T47D (cell line): ENCODE measurements at places on chromosomes 13 and 19.

DNA sequence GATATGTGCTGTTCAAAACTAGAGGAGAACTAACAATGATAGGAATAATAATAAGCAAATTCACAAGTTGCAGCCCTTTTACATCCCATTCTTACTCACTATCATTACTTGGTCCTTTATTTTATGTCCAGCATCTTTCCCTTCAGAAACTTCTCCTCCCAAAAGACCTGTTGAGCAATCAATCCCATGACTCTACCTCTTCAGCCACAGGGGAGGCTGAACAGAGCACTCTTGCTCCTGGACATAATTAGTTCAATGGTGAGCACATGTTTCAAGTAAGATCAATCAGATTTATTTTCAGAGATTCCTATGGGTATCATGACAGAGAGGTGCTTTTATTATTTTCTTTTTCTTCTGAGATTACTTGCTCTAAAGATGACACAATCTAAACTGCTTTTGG is 260.0 kb downstream of the COG6 start:
- no peak for DNase-seq

GRCh38 chr13:111526922-111527321 is 206.5 kb downstream of the TEX29 start:
- no peak for DNase-seq

DNA sequence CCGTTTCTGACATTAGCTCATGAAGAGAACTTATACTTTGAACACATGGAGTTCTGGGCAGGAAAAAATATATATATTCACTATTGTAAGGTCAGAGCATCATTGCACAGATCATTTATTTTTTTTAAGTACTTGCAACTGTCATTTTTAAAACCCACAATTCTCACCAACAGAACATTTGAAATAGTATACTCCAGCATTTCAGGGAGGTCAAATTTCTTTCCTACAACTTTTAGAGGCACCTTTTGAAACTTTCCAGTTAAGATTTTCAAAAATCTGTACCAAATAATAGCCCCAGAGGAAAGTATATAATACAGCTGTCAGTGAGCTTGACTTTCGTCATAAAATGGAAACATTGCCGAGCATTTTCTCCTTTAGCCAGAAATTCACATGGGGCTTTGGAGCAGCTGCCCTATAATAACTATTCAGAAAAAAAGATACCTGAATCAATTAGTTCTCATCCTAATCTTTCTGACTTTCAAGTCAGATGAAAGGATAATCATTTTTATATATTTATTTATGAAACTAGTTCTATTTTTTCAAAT is 10.9 kb downstream of the KCTD12 start:
- no peak for DNase-seq

GRCh38 chr19:18265582-18265981 is 8.7 kb downstream of the IQCN start:
- no peak for DNase-seq

DNA sequence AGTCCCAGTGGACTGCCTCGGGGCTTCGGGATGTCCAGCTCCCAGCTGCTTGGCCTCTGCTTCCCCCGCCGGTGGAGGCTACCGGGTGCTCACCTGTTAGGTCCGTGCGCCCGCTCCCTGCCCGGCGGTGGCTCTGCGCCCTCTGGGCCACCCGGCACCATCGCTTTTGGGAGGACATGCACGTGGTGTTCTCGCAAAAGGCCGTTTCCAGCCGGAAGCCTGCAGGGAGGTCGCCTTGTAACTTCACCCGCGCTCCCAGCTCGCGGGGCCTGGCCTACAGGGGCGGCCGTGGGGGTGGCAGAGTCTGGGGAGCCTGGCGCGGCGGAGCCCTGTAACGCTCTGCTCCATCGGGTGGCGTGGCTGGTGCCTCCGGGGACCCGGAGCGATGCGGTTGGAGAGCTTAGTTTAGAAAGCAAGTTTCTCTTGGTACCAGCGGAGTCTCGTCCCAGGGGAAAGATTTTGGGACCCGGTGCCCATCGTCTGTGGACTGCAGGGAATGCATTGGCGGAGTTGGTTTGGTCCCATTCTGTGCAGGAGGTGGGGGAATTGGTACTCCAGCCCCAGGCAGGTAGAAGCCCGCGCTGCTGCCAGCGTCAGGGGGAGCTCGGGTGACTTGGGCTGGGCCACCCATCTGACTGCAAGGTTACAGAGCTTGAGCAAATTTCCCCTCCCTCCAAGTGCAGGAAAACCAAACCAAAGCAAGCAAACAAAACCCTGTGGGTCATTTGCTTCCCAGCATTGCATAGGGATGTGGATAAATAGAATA is 673 bp downstream of the SPATA13 start:
- peak; percentile 45 for DNase-seq

GRCh38 chr19:50409347-50409746 is 9.4 kb upstream of the SPIB start:
- DNase-seq = no peak

DNA sequence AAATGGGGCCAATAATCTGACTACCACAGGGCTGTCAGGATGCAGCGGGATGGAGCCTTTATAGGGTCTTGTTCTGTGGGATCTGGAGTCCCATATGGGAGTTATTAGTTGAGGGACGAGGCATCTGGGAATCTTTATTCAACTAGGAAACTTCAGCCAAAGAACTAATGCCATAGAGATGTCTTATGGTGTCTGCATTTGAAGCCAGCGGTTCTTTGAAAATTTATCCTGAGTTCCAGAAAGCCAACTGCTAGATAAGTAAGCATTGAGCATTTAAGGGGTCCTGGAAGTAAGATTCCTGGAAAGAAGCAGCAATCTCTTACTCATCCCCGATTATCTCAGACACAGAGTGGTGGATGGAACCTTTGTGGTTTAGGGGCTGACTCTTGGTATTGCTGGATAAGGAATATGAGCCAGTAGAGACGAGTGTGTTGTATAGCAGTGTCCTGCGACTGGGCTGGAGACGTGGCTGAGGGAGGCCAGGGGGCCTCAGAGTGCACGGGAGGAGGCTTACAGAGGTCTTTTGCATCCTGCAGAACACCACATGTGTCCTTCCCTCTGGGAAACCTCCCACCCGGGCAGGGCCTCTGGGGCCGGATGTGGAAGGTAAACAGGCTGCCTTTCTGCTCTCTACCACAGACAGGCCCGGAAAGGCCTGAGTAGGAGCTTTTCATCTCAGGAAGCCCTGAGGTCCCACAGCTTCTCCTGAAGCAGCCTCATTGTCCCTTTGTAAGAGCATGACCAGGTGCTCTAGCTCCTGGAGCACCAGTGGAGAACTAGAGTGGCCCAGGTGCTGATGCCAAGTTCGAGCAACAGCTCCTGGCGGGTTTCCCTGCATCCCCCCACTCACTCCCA is 28.8 kb downstream of the ACTN4 start:
- DNase-seq = no peak

GRCh38 chr19:7366701-7367420 is 18.1 kb downstream of the ARHGEF18 start:
- no peak for DNase-seq

DNA sequence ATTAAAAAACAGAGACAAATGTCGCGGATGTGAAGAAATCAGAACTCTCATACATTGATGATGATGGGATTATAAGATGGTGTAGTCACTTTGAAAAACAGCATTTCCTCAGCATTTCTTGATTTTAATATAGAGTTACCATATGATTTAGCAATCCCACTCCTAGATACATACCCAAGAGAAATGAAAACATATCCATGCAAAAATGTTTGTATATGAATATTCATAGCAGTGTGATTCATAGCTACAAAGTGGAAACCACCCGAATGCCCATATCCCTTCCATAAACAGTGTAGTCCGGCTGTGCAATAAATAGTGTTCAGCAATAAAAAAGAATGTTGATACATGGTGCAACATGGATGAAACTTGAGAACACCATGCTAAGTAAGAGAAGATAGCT is 44.6 kb downstream of the DPY19L3 start:
- DNase-seq = no peak

DNA sequence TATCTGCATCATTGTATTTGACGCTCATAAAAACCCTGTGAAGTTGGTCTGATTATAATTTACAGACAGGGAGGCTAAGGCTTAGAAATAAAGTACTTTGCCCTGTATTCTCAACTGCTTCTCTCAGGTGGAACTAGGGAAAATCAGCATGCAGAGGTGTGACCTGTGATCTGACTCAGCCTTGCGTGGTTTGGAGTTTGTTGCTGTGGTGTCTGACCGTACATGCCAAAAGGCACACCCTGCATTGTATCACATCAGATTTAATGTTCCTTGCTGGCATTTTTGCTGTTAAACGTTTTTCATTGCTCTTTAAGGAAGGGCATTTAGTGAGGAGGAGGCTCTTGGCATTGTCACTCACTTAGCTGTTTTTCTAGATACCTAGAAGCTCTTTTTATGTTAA is 58.8 kb upstream of the C1QTNF9B start:
- no peak for DNase-seq
